ENCODE measurements at places on chromosomes 7 and 10.

- DNase-seq: no peak
Observed at GRCh38 chr7:137094-137891, 55.1 kb upstream of the FAM20C start.

DNA sequence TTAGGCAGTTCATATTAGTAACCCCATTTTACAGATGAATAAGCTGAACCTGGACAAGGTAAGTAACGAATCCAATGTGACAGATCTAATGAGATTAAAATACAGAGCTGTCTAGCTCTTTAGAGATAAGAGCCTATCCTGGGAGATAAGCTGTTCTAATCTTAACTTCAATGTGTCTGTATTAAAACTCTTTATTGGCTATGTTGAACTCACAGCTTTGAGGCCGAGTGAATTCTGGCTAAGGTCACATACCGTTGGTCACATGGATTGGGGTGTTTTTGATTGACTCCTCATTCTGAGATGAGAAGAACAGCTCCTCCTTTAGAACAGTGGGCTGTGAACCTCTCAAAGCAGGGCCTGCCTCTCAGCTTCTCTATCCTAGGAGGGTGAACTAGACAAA is 113.4 kb upstream of the EEPD1 start:
- no peak for DNase-seq

- no peak for DNase-seq
Observed at GRCh38 chr7:69510114-69510513, 88.2 kb upstream of the AUTS2 start.

DNA sequence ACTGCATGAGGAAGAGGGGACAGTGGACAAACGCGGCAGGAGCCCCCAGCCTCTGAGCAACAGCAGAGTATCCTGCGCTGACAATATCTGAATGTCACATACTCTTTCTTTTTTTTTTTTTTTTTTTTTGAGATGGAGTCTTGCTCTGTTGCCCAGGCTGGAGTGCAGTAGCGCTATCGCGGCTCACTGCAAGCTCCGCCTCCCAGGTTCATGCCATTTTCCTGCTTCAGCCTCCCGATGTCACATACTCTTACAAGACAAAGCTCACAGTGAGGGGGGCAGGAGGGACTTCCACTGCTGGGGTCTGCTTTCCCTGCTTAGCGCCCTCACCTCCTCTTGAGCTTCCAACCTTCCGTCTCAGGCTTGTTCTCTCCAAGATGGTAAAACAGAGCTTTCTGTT is 51.2 kb upstream of the TNS3 start:
- DNase-seq: no peak

DNA sequence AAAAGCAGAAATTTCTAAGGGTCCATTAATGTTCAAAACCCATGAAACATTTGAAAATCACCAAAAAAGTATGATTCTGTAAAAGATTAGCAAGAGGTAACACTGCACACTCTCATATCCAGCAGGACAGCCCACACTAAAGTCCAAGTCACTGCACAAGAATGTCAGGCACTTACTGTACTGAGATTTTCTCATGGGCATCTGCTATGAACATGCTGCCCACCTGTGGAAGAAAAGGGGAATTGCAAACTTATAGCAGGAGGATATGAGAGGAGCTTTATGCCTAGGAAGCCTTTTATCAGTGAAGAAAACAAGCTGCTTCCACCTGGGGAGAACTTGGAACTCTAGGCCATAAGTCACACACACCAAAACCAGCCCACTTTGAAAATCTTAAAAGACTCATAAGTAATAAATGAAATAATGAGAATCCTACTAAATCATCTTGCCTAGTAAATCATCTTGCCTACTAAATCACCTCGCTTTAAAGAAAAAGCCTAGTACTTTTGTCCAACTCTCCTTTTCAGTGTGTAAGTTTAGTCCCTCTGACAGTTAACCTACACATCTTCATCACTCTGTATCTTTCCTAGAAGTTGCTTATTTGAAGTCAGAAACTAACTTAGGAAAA is 46.1 kb downstream of the ARMH3 start:
- DNase-seq: peak; percentile 84

DNA sequence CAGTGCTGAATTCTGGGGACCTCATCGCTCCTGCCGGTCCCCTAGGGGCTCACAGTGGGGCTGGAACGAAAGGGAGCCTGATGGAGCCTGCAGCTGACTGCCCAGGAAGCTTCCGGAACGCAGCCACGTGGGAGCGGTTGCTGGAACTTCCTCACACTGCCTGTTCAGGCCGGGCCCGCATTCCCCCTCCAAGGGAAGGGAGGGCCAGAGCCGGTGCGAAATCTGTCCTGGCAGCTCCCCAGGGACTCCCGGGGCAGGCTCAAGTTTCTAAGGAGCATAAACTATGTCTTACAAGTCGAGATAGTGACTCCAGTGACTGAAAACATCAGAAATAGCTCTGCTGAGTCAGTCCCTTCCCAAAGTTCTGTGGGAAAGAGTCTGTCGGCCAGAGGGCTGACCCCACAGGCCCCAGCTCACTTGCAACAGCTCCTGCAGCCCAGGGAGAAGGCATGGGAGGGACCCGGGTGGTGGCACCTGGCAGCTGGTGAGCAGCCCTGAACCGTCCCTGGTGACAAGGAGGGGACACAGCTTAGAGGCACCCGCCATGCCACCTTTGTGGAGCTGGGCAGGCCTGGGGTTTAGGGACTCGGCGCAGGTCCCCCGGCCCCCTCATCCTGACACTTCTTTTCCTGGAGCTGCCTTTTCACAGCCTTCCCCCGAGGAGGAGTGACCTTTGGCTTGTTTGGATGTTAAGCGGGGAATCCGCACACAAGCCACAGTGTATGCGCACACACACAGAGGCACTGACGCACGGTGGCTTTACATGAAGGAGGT is 47.6 kb downstream of the PDGFA start:
- peak; percentile 97 for DNase-seq

GRCh38 chr10:74249865-74250264 is 98.8 kb downstream of the ADK start:
- no peak for DNase-seq

DNA sequence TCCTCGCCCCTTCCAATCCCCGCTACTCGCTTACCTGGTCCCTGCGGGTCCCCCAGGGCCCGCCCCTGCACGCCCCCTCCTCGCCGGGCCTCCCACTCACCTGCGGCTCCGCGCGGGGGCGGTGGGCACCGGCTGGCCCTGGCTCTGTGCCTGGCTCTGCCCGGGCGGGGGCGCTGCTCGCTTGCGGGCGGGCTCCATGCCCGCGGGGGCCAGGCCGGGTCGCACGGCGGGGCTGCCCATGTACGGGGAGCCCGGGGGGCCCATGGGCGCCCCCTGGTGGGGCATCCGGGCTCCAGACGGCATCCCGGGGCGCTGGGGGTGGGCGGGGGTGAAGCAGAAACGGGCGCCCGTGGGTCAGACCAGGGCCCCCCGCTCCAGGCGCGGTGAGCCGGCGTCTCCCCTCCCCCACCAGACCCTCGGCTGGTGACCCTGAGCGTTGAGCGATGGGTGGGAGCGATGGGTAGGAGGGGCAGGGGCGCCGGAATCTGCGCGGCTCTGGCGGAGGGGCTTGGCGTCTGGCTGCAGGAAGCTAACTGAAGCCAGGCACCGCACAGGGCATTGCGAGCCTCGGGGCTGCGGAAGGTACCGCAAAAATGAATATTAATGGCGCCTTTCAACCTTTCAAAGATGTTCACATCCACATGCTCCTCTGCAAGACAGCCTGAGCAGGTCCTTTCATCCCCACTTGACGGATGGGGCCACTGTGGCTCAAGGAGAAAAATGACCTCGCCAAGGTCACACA is 3.0 kb downstream of the SMARCD3 start:
- DNase-seq: no peak

DNA sequence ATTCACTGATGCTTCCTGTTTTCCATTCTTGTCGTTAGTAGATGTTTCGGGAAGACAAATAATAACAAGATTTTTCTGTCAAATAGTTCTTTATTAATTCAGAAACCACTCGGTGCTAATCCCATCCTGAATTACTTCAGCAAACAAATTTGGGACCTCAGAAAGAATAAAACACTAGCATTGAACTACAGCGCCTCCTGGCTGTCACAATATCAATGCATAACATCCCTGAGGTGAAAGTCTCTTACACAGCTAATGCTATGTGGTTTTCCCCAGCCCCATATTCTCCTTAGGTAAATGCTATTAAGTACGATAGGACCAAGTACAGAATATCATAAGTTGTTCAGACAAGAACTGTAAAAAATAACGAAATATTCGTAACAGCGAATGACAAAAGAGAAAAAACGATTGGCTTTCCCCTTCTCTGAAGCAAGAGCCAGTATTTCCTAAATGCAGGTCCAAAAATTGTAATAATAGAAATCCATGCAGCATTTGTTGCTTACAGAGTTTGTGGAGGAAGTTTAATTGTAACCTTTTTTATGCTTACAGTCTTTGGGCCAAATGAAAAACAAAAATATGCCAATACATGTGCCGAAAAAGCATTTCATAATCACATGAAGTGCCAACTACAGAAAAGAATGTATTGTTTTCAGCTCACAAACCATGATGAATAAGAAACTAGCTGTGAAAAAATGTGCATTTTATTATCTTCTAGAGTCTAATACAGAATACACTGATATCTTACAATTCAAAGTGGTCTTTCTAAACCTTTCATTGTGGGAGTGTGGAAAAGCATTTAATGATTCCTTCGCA is 47.3 kb downstream of the MYPN start:
- no peak for DNase-seq

DNA sequence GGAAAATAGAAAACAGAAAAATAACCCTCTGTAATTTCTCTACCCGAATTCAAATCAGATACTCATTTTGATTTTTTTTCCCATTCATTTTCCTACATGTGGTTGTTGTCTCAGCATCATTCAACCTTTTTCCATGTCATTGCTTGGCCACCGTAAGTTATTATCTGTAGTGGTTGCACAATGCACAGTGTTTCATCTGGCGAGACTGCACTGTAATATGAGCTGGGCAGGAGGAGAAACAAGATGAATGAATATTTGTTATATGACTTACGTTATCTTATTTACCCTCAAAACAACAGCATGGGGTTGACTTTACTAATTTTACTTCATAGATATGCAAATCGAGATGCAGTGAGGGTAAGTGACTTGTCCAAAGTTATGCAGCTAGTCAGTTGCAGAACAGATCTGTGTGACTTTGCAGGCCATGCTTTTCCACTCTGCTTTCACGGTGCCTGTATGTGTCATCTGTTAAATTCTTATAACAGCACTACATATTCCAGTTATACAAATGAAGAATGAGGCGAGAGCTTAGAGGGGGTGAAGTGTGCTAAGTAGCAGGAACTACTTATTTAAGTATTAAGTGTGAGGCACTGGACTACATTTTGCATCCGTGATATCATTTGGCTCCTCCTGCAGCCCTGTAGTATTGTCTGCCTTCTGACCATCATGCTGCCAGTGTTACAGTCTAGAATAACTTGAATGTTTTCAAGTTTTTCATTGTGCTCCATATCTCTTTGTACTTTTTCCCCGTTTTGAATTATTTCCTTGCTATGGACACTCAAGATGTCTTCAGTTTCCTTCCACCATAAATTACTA is 56.7 kb downstream of the ZMYND11 start:
- DNase-seq: peak; percentile 24

GRCh38 chr10:21532694-21533466 is 1.2 kb upstream of the MLLT10 start:
- DNase-seq: no peak

DNA sequence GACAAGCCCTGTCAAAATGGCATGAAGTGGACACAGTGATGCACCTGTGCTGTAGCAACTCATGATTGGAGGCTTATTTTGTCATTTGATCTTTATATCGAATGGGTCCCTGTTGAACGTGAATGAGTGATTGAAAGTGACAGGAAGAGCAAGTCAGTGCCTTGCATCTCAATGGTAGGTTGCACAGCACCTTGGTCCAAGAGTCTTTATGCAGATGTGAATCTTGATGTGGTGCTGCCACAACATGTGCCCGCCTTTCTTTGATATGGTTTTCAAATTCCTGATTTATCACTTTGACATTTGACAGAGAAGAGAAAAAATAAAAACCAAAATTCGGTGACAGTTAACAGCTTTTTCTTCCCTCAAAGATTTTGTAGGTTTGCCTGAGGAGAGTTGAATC is 1182.4 kb downstream of the DNAJB9 start:
- DNase-seq: no peak

DNA sequence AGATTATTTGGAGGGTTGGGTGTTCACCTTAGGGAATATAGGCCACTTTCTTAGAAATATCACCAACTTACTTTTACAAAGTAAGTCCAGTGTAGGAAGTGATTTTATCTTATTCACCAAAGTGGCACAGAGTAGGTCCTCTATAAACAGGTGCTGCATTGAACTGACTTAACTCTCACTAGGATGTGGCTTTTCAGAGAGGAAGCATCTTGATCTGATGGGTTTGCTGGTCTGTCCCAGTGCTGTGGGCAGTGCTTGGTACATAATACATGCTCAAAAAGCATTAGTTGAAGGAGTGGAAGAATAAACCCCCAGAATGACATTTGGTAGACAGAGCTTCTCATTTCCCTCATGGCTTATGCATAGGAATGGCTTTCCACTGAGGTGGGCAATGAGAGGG is 334.7 kb downstream of the LRMDA start:
- DNase-seq: no peak

DNA sequence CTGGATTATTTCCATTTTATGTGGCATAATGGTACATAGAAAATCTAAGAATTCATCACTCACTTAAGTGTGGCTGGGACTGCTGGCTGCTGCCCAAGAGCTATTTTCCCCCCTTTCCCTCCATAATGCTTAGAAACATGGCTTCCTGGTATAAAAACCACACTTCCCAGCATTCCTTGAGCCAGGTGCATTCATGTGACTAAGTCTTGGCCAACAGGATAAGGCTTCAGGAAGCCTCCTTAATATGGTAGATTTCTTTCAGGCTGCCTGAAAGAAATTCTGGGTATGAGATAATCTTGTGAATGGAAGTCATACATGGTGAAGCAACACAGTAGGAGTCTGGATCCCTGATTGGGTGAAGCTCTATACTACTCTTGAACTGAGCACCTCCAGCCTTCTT is 178.0 kb downstream of the JAZF1 start:
- no peak for DNase-seq

DNA sequence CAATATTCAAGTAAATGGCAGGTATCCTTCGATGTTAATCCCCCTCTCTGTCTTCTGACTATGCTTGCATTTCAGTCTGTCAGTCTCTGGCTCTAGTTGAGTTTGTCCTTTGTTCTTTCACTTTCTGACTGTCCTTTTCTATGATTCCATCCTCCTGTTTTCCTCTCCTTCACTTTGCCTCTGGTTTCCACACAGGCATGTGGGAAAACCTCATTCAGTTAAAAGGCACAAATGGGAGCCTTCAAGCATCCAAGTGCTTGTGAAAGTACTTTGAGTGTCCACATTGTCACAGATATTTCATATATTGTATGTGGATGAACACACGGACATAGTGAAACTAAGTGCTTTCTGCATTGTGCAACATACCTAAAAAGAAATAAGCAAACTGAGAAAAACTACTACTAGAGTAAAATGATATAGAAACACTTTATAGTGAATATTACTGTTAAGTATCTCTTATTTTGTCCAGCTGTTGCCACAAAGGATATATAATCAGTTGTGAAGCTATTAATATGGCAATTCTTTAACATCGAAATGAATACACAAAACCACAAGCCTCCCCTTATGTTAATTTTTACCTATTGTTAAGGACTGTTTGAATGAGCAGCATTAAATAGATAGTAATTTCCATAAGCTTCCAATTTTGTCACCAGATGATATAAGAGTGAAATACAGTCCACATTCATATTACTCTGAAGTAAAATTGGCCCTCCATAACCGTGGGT is 71.7 kb downstream of the NRBF2 start:
- no peak for DNase-seq

GRCh38 chr10:63155388-63156020 is 22.4 kb downstream of the NRBF2 start:
- no peak for DNase-seq
